KBM-7 (cell line): ENCODE measurements at places on chromosomes 1 and 21.
A peak's percentile ranks its signal among the peaks of the same experiment; 100 is the strongest.

DNA sequence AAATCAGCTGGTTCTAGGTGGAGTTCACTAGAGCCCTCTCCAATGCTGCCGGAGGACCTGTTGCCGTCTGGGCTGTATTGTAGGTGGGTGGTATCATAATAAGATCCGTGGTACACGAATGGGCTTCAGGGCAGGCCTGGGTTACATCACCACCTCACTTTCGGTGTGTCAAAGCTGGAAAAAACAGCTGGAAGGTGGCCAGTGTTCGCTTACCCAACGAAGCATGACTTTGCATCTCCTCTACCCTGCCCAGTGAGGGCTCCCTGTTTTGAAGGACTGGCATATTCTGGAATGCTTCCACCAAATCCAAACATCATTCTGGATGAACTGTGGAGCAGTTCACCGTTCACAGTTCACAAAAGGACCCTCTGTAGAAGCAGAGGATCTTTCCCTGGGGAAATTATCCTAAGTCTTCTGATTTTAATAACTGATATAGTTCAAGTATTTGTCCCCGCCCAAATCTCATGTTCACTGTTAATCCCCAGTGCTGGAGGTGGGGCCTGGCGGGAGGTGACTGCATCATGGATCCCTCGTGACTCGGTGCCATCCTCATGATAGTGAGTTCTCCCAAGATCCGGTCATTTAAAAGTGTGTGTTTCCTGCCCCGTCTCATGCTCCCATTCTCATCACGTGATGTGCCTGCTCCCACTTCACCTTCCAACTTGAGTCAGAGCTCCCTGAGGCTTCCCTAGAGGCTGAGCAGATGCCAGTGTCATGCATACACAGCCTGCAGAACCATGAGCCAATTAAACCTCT lies 429.0 kb downstream of the KIF26B start:
- DNase-seq, result no peak

- no peak for DNase-seq
Observed at GRCh38 chr1:100441651-100442050, 89.3 kb downstream of the CDC14A start.

DNA sequence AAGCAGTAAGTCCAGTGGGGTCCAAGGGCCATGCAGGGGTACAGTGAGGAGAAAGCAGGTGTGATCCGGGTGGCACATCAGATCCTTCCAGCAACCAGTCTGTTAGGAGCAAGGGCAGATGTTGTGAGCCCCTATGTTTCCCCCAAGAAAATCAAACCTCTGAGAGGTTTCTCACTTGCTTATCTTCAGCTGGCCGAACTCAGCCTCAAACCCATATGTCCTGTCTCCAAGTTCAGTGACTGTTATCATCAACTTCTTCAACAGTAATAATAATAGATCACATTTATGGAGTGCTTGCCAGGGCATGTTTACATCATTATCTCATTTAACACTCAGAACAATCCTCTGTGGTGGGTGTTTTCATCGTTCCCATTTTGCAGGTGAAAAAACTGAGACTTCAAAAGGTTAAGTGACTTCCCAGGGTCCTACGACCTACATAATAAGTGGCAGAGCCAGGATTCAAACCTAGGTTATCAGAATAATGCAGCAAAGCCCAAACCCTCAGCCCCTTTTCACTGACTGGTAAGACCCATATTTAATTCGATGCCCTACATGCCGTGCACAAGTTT lies 3.3 kb downstream of the CAPN2 start:
- no peak for DNase-seq

DNA sequence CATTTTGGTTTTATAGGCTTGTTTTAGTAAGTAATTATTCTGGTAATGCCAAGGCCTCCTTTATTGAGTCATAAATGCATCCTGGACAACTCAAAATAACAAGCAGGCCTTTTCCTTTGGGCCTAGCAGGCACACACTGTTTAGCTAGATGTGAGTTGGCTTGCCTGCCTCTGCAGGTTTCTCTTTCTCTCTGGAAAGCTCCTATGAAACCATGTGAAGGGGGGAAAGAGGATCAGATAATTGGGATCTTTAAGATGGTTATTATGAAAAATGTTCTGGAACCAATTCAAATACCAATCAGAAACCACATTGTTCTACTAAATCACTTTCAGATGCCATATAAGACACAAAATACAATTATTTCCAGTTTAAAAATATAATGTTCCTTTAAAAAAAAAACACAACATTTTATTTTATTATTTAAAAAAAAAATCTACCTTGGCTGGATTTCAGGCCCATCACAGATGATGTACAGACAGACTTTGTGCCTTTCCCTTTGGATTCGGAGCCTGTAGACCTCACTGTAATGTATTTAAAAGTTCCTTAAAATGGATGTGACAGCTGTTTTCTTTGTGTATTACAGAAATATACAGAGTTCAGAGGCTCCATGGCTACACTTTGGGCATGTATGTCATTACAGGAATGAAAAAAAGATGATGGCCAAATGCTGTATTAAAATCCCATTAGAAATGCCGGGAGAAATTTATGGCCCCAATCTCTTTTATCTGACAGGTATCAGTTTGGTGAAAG lies 80.2 kb downstream of the NTMT2 start:
- no peak for DNase-seq

DNA sequence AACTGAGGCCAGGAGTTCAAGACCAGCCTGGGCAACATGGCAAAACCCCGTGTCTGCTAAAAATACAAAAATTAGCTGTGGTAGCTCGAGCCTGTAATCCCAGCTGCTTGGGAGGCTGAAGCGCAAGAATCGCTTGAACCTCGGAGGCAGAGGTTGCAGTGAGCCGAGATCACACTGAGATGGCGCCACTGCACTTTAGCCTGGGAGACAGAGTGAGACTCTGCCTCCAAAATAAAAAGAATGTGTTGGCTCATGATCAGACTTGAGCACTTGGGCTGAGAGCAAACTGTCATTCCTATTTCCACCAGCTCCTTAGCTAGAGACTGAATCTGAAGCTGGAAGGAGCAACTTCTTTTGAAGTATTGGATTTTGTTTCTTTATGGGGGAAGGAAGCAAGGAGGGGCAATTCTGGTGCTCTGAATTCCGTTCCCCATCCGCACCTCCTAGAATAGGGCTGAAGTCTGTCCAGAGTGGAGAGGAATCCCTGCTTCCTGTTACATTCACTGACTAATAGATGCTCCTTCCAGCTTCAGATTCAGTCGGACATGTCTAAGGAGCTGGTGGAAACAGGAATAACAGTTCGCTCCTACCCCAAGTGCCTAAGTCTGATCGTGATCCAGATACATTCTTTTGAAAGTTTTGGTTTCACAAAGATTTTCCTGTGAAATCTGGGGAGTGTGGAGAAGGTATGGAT lies 3.8 kb downstream of the ZNF672 start:
- DNase-seq, result peak; percentile 82

DNA sequence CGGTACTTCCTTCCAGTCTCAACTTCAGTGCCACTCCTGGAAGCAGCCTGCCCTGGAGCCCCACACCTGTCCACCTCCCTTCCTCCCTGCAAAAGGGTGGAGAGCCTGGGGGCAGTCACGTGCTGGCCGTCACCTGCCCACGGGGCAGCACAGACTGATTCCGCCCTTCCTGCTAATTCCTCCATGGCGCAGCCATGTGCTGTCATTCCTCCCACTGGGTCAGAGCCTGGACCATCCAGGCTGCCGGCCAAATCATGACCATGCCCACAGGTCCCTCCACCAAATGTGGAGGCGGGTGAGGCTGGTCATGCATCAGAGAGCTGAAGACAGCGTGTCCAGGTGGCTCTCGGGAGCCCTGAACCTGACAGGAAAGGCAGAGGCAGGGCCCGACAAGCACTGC lies 24.4 kb upstream of the GPR153 start:
- no peak for DNase-seq

DNA sequence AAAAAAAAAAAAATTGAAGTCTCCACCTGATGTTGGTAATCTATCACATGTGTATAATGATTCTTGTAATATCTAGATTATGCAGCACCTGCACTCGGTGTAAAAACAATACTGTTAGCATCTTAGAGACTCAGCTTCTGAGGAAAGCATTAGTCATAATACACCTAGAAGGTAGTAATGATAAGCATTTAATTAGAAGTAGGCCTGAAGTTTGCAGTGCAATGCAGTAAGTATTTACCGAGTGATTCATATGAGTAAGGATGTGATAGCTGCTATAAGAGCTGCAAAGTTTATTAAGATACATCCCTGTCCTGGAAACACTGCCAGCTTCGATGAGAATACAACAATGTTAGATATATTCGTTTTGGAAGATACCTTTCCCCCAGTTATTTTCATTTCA lies 196.4 kb downstream of the GREM2 start:
- DNase-seq, result no peak

DNA sequence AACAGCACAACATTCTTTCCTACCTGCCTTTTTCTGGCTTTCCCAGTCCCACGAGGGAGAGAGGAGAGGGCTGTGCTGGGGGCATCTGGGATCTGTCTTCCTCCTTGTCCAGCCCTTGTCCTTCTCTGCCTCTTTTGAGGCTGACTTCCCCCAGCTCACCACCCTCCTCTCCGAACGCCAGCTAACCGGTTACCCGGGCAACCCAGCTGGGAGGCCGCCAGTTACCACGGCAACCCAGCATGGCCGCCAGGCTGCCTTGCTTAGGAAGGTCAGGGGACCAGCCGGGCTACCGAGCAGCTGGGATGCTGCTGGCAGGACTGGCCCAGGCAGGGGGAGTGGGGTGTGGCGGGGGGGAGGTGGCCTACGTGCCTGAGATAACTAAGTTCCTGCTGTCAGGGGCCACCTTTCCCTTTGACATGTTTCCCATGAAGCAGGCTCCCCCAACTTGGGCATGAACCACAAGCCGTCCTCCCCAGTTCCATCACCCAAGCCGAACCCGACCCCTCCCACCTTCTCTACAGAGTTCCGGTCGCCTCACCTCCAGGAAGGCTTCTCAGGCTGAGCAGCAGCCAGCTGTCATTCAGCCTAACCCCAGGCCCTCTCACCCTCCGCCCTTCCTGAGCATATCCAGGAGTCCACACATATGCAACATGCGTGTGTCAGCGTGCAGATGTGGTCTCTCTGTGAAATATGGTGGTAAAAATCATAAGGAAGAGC lies 8.7 kb downstream of the PLEKHA6 start:
- no peak for DNase-seq
